Dorsolateral prefrontal cortex (tissue), 122 donors: ENCODE measurements at places on chromosomes 7 and 10.

- no peak for DNase-seq
Measured at GRCh38 chr7:34137176-34137575, 231.8 kb downstream of the BMPER start.

GRCh38 chr7:134667899-134668298 lies 21.2 kb downstream of the BPGM start:
- DNase-seq, result no peak

DNA sequence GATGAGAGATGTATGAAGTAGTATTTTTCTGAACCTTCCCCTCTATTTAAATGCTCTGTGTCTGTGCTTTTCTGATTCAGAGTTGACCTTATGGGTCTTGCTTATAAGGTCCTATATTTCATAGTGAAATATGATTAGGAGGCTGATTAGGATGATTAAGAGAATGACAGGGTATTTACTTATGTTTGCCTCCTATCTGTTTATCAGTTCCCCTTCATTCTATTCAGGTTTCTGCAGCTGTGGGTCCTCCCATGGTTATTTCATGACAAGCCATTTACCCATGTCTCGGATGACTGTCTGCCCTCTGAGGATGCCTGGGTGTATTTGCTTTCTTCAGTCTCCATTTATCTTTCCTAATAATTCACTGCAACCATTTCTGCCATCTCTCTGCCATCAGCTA lies 16.9 kb downstream of the RPA3 start:
- DNase-seq, result no peak

GRCh38 chr10:102931643-102932042 lies 13.5 kb downstream of the CNNM2 start:
- DNase-seq, result no peak

- DNase-seq, result no peak
Measured at GRCh38 chr7:88309819-88310218, 3.1 kb upstream of the STEAP4 start.

DNA sequence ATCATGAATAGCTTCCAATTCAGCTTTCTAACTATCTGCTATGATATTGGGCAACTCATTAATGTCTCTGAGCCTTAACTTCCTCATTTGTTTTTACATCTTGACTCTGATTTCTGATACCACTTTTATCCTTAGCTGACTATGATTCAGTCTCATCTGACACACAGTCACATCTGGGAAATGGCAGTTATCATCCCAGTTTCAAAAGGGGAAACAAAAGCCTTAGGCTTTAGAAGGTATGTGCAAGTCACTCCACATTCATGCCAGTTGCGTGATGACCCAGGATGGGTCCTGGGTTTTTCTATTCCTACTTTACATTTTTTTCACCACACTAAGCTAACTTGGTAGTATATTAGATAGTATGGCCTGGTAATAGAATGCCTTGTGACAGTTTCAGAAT lies 12.7 kb downstream of the SCIN start:
- no peak for DNase-seq
